ENCODE measurements at places on chromosomes 16 and 17. TPM values are rescaled to one million over a fixed set of nuclear protein-coding genes. Genes with fewer than 3 reads are reported as not detected.

TXNDC17 gene
- total RNA-seq: 110 TPM

NATD1 gene
- total RNA-seq: 5.9 TPM

KRTAP2-3 gene
- total RNA-seq: not detected

ICAM2 gene
- total RNA-seq: 806 TPM

SEPTIN12 gene
- total RNA-seq: not detected

MILR1 gene
- 7.5 TPM for total RNA-seq

KRT32 gene
- not detected for total RNA-seq

NPIPA3 gene
- 0.33 TPM for total RNA-seq

ARSG gene
- total RNA-seq: 7.9 TPM

TP53TG3B gene
- total RNA-seq: not detected

SLC5A11 gene
- 0.38 TPM for total RNA-seq

APOBR gene
- total RNA-seq: not detected

TRPV2 gene
- total RNA-seq: 22.9 TPM

HLF gene
- total RNA-seq: 0.33 TPM

PRAC1 gene
- not detected for total RNA-seq

TBC1D3E gene
- total RNA-seq: not detected

RAMP2 gene
- total RNA-seq: 7.6 TPM

SECTM1 gene
- total RNA-seq: 0.48 TPM

KRTAP4-5 gene
- total RNA-seq: not detected

ZFP3 gene
- total RNA-seq: 2.0 TPM

CCL14 gene
- total RNA-seq: 32.7 TPM

METTL16 gene
- 15.7 TPM for total RNA-seq

KRT36 gene
- total RNA-seq: not detected

HCRT gene
- not detected for total RNA-seq

CCT6B gene
- 1.1 TPM for total RNA-seq

BCL6B gene
- 175 TPM for total RNA-seq

SLC16A6 gene
- 2.0 TPM for total RNA-seq

MLX gene
- 37.4 TPM for total RNA-seq

NIP7 gene
- 28.7 TPM for total RNA-seq

SPATA22 gene
- total RNA-seq: not detected

NT5C gene
- 31.2 TPM for total RNA-seq

TBC1D3C gene
- total RNA-seq: not detected
